Stimulated activated CD4-positive, alpha-beta T cell treated with anti-CD3 and anti-CD28 coated beads, Interleukin-2, amount 100 ng/mL, for 4 hours (primary cell): ENCODE measurements at places on chromosomes 4 and X.

- no peak for DNase-seq
Observed at GRCh38 chr4:125390727-125391126, 76.0 kb downstream of the FAT4 start.

DNA sequence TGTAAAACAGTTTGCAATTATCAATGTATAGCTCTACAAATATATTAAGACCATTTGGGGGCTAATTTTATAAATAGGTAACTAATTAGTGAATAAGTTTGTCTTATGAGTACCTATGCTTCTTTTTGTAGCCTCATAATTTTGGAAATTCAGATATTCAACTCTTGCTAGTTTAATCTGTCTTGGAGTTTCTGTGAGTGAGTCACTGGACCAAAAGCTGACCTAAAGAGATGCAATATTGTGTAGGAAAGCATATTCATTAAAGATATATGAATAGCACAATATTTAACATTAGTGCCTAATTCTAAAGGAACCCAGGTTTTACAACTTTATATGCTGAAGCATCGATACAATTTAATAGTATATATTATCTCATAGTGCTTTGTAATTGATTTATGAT is 161.3 kb upstream of the PCDH18 start:
- DNase-seq, result no peak

GRCh38 chr4:151772274-151772673 is 11.5 kb upstream of the GATB start:
- DNase-seq, result no peak

GRCh38 chr4:37978248-37978924 is 18.2 kb downstream of the PTTG2 start:
- no peak for DNase-seq

GRCh38 chr4:89420507-89420906 is 112.9 kb upstream of the GPRIN3 start:
- no peak for DNase-seq

GRCh38 chr4:13647031-13647430 is 19.5 kb upstream of the BOD1L1 start:
- no peak for DNase-seq

GRCh38 chrX:49256268-49256995 is 8.1 kb downstream of the FOXP3 start:
- no peak for DNase-seq

DNA sequence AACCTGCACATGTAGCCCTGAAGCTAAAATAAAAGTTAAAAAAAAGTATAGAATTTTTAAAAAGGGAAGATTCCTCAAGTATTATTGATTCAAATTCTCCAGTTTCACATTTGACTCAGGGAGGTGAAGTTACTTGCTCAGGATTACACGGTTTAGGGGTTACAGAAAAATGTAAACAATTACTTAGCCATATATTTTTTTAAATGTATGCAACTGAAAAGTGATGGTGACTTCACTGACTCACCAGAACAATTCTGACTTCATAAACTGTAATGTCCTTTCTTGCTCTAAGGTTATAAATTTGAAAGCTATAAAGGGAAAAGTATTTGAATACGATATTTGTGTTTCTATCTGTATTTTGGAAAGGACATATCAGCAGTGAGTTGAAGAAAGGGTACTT is 371.2 kb downstream of the SPRY1 start:
- no peak for DNase-seq
